ENCODE measurements at places on chromosomes 1 and 21.

DNA sequence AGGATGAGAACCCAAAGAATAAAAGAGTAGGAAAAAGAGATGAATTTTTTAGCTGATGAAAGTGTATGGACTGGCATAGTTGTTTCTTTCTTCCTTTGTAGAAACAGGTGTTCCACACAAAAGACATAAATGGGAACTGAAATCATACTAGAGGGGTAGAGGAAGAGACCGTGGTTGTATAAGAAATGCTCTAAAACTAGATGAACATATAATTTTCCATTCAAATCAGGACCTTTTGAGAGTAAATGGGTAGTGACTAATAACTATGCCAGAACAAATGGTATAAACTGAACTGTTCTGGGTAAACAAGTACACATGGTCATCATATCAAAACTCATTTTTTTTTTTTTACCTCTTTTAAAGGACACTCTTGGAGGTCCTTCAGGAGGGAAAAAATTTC is 344.2 kb downstream of the VAV3 start:
- DNase-seq, result no peak

GRCh38 chr1:72397786-72398185 is 115.4 kb upstream of the NEGR1 start:
- DNase-seq, result peak; percentile 55

DNA sequence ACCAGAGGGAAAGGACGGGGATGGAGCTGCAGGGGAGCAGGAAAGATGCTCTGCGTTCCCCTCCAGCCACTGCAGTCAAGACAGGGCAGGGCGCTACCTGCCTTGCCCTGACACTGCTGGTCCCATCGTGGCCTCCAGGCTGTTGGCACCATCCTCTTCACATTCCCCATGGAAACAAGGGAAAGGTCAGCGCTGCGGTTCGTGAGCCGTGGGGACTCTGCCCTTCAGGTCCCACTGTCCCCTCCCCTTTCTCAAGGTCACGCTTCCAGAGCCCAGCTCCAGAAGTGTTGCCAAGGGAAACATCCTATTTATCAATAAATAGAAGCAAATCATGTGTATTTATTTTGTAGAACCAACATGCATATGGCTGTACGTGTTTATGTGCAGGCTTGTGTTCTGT is 56.0 kb downstream of the PGBD5 start:
- DNase-seq, result no peak

- DNase-seq, result no peak
Observed at GRCh38 chr1:3729594-3730542, 22.4 kb upstream of the CCDC27 start.

- no peak for DNase-seq
Observed at GRCh38 chr1:176783309-176783708, 320.3 kb downstream of the PAPPA2 start.

- DNase-seq, result no peak
Observed at GRCh38 chr1:230205719-230206198, 138.7 kb downstream of the GALNT2 start.

DNA sequence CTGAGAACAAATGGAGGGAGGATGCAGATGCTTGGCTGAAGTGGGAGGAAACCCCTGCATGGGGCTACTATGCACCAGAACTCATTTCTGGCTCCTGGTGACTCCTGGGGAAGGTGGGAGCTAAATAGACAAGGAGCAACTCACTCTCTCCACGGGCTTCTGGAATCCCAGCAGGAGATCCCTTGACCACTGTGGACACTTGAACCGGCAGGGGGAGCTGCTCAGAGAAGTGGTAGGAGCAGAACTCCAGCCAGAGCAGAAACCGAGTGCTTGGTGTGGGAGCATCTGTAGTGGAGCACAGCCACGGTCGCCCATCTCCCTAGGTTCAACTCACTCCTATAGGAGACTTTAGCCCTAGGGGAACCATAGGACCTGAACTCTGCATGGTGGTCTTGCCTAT is 205.6 kb upstream of the GJB5 start:
- DNase-seq, result no peak

DNA sequence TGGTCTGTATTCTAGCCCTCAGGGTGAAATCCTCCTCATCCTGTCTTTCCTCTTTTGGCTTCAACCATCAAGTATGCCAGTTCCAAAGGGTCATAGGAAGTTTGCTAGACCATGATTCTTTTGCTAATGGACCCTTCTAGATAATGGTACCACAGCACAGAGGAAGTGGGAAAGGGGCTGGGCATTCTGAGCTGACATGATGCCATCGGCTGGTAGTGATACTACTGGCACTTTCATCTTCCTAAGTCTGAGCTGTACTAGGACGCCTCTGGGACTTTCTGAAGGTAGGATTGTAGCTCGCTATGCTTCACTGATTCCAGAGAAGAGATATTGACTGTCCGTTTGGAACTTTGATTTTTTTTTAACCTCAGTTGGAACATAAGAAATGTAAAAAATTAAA is 11.4 kb downstream of the FASLG start:
- no peak for DNase-seq

GRCh38 chr1:206708058-206708457 is 23.4 kb downstream of the MAPKAPK2 start:
- no peak for DNase-seq

GRCh38 chr1:112527266-112528010 is 18.7 kb downstream of the WNT2B start:
- no peak for DNase-seq

DNA sequence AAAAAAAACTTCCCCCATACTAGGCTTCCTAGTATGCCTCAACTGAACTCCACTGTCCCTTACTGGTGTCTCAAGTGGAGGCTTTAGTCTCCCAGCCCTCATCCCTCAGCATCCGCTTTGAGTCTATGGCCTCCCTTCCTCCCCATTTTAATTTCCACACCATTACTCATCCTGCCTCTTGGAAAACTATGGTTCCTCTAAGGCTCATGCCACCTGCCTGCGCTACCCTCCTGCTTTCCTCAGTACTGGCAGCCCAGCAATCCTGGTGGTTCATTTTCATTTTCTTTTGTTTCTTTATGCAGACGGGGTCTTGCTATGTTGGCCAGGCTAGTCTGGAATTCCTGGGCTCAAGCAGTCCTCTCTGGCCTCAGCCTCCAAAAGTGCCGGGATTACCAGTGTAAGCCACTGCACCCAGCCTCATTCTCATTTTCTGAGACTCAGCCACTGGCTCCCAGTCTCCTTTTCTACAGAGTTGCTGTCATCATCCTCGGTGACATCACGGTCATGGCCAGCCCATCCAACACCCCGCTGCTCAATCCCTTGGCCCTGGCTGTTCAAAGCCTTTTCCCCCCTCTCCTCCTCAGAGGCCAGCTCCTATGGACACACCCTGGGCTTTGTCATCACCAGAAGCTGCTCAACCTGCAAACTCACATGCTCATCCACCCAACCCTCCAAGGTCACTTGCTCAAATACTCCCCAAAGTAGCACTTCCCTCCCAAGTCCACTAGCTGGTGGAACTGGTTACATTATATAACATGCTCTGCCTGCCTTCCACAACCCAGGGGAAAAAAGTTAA is 2.3 kb upstream of the PMVK start:
- no peak for DNase-seq

- no peak for DNase-seq
Observed at GRCh38 chr1:74246315-74246714, 11.1 kb downstream of the TNNI3K start.

DNA sequence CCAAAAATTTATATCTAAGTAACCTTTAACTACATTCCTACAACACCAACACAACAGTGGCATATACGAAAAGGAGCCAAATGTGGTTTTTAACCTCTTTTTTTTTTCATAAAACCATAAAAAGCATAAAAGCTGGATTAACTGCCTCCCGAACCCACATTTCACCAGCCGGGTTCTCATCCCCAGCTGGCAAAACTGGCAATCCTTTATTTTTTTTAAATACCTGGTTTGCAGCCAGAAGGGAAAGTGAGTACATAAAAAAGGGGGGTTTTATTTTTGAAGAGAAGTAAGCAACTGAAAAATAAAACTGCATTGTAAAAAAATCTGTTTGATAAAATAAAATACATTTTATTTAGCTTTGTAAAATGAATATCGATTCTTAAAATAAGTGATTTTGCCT is 295.4 kb downstream of the AKT3 start:
- no peak for DNase-seq

DNA sequence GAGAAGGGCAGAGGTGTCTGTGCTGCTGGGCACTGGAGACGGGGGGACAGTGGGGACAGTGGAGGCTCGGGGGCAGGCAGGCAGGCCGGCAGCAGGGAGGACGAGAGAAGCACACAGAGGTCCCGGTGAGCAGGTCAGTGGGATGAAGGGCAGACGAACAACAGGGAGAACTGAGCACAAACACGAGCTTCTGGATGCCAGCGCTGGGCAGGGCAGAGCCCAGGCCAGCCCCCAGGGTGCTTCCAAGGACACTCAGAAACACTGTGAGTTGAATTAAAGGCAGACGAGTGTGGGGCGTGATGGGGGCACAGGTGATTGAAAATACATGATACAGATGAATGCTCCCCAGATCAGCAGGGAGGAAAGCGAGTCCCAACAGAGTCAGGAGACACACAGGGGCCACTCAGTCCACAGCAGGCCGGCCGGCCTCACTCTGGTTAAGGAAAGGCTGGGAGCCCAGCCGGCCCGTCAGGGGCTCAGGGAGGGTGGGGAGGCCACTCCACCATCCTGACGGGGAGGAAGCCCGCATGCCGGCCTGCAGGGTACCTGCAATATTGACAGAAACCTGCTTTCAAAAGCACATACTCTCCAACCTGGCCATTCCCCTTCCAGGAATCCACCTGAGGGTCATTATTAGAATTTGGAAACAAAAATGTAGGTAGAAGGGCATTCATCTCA is 14.1 kb downstream of the SLC19A1 start:
- DNase-seq, result no peak

DNA sequence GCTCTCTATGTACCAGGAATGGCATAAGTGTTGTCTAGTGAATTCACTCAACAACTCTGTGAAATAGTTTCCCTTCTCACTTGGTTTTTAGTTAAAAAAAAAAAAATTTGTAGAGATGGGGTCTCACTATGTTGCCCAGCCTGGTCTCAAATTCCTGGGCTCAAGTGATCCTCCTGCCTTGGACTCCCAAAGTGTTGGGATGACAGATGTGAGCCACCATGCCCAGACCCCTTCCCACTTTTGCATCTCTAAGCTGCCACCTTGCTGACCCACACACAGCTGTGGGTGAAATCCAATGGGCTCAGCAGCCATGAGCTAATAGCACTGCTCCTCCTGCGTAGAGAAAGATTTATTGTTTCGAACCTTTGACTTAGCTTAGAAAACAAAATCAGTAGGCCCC is 33.5 kb downstream of the NEK2 start:
- DNase-seq, result no peak

- no peak for DNase-seq
Observed at GRCh38 chr1:5908461-5909375, 83.5 kb downstream of the NPHP4 start.
